Tibial nerve (tissue), 4 donors: ENCODE measurements at places on chromosomes 5 and 9. TPM values are rescaled to one million over a fixed set of nuclear protein-coding genes. Genes with fewer than 3 reads are reported as not detected.
A peak's percentile ranks its signal among the peaks of the same experiment; 100 is the strongest.

GRCh38 chr5:100546001-100546400, 10.8 kb downstream of the FAM174A start:
- H3K4me3 ChIP-seq: no peak overlapping the region
- H3K4me1 ChIP-seq: no peaks in the 10 kb centered on the region
- DNase-seq: no peak
- peaks cover 5% of the 10 kb centered on the region for H3K36me3 ChIP-seq
- H3K27me3 ChIP-seq: no peaks in the 10 kb centered on the region

DNA sequence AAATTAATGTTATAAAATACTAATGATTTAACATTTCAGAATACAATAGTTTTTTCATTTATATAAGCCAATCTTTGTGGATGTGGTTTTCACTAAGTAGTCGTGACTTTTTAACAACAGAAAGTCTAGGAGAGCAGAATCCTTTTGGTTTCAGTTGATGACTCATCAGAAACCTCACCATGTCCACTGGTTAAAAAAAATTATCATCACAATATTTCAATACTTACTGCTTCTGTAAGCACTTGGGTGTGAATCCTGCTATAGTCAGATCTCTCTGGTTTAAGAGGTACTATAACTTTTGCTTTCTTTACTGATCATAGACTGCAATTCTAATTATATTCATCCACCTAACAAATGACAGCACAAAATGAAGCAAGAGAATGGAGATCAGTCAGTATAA, 77.2 kb downstream of the MRPS30 start:
- H3K27me3 ChIP-seq: no peaks in the 10 kb centered on the region
- DNase-seq: no peak
- no peak overlapping the region for H3K4me3 ChIP-seq
- H3K4me1 ChIP-seq: no peaks in the 10 kb centered on the region

The TNFSF15 gene
- total RNA-seq: 0.30 TPM

- no peak overlapping the region for H3K27ac ChIP-seq
- no peak for DNase-seq
- H3K4me3 ChIP-seq: no peak overlapping the region
- H3K27me3 ChIP-seq: no peaks in the 10 kb centered on the region
- H3K36me3 ChIP-seq: peaks cover 82% of the 10 kb centered on the region
Measured at GRCh38 chr9:127446713-127447415, 4.3 kb downstream of the RPL12 start.

- no peak overlapping the region for H3K27ac ChIP-seq
- H3K27me3 ChIP-seq: no peaks in the 10 kb centered on the region
- no peaks in the 10 kb centered on the region for H3K4me1 ChIP-seq
- no peak overlapping the region for H3K4me3 ChIP-seq
Measured at GRCh38 chr5:122612901-122613300, 162.0 kb upstream of the SNX2 start.

- no peaks in the 10 kb centered on the region for H3K4me1 ChIP-seq
- H3K27me3 ChIP-seq: no peaks in the 10 kb centered on the region
- DNase-seq: no peak
- H3K27ac ChIP-seq: no peak overlapping the region
- H3K36me3 ChIP-seq: no peaks in the 10 kb centered on the region
- H3K4me3 ChIP-seq: no peak overlapping the region
Measured at GRCh38 chr5:68995845-68996545, 97.8 kb upstream of the SLC30A5 start.

DNA sequence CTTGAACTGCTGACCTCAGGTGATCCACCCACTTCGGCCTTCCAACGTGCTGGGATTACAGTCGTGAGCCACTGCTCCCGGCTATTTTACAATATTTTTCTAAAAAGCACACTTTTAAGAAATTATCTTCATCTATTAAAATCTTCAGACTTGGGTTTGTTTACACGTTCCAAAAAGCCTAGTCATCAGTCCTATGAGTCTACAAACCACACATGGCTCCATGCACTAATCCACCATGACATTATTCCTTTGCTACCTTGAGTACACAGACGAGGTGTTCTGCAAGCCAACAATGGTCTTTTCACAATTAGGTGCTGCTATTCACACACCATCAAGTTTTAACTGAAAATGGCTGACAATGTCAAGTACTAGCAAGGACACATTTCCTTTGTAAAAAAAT, 41.0 kb downstream of the TRPM6 start:
- H3K4me3 ChIP-seq: no peak overlapping the region
- H3K27me3 ChIP-seq: no peaks in the 10 kb centered on the region
- no peak overlapping the region for H3K27ac ChIP-seq
- no peaks in the 10 kb centered on the region for H3K4me1 ChIP-seq
- DNase-seq: no peak
- H3K36me3 ChIP-seq: no peaks in the 10 kb centered on the region

DNA sequence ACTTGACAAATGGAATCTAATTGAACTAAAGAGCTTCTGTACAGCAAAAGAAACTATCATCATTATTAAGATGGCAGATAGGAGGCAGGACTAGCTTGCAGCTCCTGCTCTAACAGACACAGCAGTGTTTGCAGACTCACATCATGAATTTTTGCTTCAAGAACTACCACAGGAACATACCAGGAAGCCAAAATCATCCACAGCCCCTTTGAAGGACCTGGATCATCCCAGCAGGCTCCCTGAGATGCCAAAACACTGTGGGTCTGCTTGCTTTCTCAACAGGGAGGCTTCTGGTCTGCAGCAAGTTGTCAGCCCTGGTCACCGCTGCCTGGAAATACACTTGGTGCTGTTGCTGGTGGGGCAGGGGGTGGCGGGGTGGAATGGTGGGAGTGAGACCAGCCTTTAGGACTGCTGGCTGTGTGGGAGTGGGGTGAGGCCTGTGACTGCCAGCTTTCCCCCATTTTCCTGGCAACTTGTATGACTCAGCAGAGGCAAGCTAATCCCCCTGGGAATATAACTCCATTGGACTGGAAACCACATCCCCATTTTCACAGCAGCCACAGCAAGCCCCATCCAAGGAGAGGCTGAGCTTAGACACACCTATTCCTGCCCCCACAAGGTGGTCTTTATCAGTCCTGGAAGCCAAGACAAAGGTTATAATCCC, 533.8 kb upstream of the CYLC2 start:
- H3K27me3 ChIP-seq: no peaks in the 10 kb centered on the region
- H3K36me3 ChIP-seq: no peaks in the 10 kb centered on the region
- no peak overlapping the region for H3K4me3 ChIP-seq
- no peaks in the 10 kb centered on the region for H3K4me1 ChIP-seq
- H3K27ac ChIP-seq: no peak overlapping the region
- no peak for DNase-seq

DNA sequence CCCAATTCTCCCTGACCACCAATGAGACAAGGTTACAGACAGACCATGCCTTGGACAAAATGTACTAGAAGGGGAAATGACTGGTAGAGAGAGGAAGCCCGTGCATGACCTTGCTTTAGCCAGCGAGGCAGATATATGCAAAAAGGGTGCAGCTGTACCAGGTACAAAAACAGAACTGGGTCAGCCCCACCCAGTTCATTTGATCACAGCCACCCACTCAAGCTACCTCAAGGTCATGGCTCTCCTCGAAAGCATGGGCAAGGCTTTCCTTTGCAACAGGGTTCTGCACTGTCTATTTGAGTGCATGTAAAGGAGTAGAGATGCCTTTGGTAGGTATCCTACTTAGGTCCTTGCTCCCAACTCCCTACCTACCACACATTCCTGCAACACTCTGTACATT, 33.3 kb downstream of the TLE1 start:
- H3K27me3 ChIP-seq: no peaks in the 10 kb centered on the region
- H3K4me1 ChIP-seq: peaks cover 38% of the 10 kb centered on the region
- peaks cover 13% of the 10 kb centered on the region for H3K36me3 ChIP-seq
- no peak for DNase-seq
- H3K27ac ChIP-seq: no peak overlapping the region

The FBLL1 gene
- not detected for total RNA-seq

GRCh38 chr9:94086486-94087345, 2.5 kb downstream of the PTPDC1 start:
- H3K36me3 ChIP-seq: no peaks in the 10 kb centered on the region
- no peak overlapping the region for H3K4me3 ChIP-seq
- no peak for DNase-seq
- H3K27me3 ChIP-seq: no peaks in the 10 kb centered on the region
- no peaks in the 10 kb centered on the region for H3K4me1 ChIP-seq

The MEGF10 gene
- 0.30 TPM for total RNA-seq

DNA sequence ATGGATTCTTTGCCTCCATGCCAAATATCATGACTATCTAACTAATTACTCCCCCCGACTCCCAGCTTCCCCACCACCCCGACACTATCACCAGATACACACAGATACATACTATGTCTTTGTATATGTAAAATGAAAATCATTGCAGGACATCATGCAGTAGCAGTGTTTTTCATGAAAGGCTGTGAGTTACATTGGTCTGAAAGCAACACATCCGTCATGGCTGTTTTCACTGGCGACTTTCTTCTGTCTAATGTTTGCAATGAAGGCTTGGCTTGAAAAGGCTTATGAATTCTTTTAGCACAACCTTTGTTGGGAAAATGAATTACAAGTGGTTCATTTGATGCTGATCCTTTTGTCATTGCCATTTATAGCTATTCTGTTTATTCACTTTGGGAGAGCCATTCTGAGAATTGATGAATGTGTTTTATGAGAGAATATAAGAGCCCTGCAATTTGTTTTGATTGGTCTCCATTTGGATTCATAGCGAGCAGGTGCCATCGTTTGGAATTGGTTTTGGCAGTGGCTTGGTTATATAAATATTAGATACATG, 103.4 kb downstream of the PIP5K1B start:
- no peak overlapping the region for H3K4me3 ChIP-seq
- H3K27me3 ChIP-seq: no peaks in the 10 kb centered on the region
- DNase-seq: no peak

GRCh38 chr5:6638236-6638635, 5.0 kb downstream of the SRD5A1 start:
- H3K27ac ChIP-seq: no peak overlapping the region
- H3K36me3 ChIP-seq: no peaks in the 10 kb centered on the region
- H3K27me3 ChIP-seq: no peaks in the 10 kb centered on the region
- DNase-seq: no peak
- H3K4me1 ChIP-seq: no peaks in the 10 kb centered on the region
- H3K4me3 ChIP-seq: no peak overlapping the region

DNA sequence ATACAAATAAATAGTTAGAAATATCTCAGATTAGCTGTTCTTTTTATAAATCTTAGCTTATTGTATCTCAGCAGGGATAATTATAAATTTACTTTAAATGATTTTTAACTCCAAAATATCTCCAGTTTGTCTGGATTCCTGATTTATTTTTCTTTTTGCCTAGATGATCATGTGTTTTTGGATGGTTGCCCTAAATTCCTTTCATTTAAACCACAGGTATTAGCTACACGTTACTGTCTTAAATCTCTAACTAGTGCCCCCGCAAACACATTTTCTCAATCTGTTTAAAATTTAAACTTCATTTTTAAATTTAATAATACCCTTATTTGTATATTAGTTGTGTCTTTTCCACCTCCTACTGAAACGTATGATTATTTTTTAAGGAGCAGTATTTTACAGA, 5.6 kb downstream of the FER start:
- H3K36me3 ChIP-seq: no peaks in the 10 kb centered on the region
- no peak overlapping the region for H3K4me3 ChIP-seq
- no peak for DNase-seq
- H3K27ac ChIP-seq: peak overlapping the region; percentile 62
- H3K27me3 ChIP-seq: no peaks in the 10 kb centered on the region

DNA sequence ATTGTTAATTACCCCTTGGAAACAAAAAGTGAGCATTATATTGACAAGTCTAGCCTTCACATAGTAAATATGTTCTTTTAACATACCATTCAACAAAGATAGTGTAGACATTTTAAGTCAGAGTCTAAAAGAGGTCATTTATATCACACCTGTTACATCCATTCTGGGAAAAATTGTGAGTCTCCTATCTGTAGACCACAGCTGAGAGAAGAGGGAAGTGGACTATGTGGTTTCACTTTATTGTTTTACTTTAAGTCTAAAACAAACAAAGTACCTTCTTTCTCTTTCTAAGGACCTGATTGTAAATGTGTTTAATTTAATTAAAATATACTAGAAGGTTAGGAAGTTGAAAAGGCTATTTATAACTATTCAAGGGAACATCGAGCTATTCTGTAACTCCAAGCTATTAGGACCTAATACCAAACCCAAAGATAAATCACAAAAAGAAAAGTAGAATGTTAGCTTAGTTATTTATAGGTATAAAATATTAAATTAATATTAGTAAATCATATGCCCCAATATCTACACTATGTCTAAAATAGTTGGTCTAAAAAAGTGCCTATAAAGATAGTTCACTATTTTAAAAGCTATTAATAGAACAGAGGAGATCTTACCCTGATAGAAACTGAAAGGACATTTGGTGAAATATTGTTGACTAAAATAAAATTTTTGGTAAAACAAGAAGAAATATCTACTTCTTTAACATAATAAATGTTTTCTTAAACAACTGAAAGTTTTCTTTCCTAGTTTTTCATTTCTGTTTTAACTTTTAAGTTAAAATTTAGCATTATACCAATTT, 134.9 kb downstream of the TMEM167A start:
- H3K27ac ChIP-seq: no peak overlapping the region
- no peak for DNase-seq
- H3K4me3 ChIP-seq: no peak overlapping the region
- no peaks in the 10 kb centered on the region for H3K27me3 ChIP-seq
- no peaks in the 10 kb centered on the region for H3K36me3 ChIP-seq

The NUTM2F gene
- total RNA-seq: 0.21 TPM

The SMIM33 gene
- not detected for total RNA-seq

GRCh38 chr9:137293094-137293481, 9.0 kb downstream of the NRARP start:
- H3K36me3 ChIP-seq: no peaks in the 10 kb centered on the region
- H3K27me3 ChIP-seq: peaks cover 58% of the 10 kb centered on the region
- no peak overlapping the region for H3K4me3 ChIP-seq
- H3K27ac ChIP-seq: no peak overlapping the region
- no peaks in the 10 kb centered on the region for H3K4me1 ChIP-seq
- DNase-seq: no peak

The EGFL7 gene
- 189 TPM for total RNA-seq

GRCh38 chr5:151688436-151688835, 1.7 kb upstream of the SPARC start:
- peaks cover 15% of the 10 kb centered on the region for H3K4me1 ChIP-seq
- peak overlapping the region; percentile 95 for H3K27ac ChIP-seq

GRCh38 chr9:125982798-125983406, 235.7 kb downstream of the PBX3 start:
- no peaks in the 10 kb centered on the region for H3K36me3 ChIP-seq
- H3K27me3 ChIP-seq: no peaks in the 10 kb centered on the region
- H3K4me1 ChIP-seq: no peaks in the 10 kb centered on the region
- no peak overlapping the region for H3K27ac ChIP-seq

- no peak for DNase-seq
- H3K4me3 ChIP-seq: no peak overlapping the region
- H3K27me3 ChIP-seq: no peaks in the 10 kb centered on the region
- peak overlapping the region; percentile 74 for H3K27ac ChIP-seq
Measured at GRCh38 chr5:95780597-95780996, 41.9 kb downstream of the GLRX start.

- H3K36me3 ChIP-seq: no peaks in the 10 kb centered on the region
- peaks cover 12% of the 10 kb centered on the region for H3K4me1 ChIP-seq
- no peak overlapping the region for H3K27ac ChIP-seq
- DNase-seq: no peak
- no peak overlapping the region for H3K4me3 ChIP-seq
Measured at GRCh38 chr9:95822583-95823431, 52.7 kb upstream of the ERCC6L2 start.

The KLHL9 gene
- 30.2 TPM for total RNA-seq

The SERF1A gene
- 23.2 TPM for total RNA-seq
